AG04449 (cell line): ENCODE measurements at places on chromosomes 7 and 10.

GRCh38 chr10:100775386-100775785 lies 30.0 kb downstream of the PAX2 start:
- no peak for DNase-seq

DNA sequence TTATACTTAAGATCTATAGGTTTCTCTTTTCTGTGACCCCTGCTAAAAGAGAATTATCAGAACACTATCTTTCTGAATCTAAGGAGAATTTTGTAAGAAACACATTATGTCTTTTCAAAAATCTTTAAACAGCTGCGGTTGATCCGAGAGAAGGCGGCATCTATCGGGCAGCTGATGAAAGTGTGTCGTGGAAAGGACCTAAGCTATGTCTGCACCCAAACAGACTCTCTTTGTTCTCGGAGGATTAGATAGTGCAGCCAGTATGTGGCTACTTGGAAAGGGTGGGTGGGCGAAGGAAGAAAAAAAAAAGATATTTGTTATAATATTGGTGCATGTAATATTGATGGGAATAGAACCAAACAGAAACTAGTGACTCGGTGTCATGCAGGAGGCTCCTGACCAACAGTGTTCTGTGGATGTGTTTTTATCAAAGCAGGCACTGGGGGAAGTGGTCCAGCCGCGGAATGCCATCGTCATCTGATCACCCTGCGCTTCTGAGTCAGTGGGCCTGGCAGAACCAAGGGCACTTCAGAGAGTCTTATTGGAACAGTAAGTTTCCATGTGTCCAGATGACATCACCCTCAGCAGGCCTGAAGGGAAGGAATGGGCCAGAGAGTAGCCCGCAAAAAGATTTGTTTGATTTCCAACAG lies 509.7 kb upstream of the AKR1E2 start:
- no peak for DNase-seq

DNA sequence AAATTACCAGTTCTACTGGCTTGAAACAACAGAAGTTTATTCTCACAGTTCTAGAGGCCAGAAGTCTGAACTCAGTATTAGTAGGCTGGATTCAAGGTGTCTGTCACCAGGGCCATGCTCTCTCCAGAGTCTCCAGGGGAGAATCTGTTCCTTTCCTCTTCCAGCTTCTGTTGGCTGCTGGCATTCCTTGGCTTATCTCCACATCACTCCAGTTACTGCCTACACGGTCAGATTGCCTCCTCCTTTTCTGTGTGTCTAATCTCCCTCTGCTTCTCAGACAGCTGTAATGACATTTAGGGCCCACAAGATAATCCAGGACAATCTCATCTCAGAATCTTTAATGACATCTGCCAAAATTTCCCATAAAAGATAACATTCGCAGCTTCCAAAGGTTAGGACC lies 36.6 kb downstream of the MAPK8 start:
- no peak for DNase-seq

- DNase-seq: no peak
Measured at GRCh38 chr10:16952080-16952479, 134.9 kb upstream of the RSU1 start.

DNA sequence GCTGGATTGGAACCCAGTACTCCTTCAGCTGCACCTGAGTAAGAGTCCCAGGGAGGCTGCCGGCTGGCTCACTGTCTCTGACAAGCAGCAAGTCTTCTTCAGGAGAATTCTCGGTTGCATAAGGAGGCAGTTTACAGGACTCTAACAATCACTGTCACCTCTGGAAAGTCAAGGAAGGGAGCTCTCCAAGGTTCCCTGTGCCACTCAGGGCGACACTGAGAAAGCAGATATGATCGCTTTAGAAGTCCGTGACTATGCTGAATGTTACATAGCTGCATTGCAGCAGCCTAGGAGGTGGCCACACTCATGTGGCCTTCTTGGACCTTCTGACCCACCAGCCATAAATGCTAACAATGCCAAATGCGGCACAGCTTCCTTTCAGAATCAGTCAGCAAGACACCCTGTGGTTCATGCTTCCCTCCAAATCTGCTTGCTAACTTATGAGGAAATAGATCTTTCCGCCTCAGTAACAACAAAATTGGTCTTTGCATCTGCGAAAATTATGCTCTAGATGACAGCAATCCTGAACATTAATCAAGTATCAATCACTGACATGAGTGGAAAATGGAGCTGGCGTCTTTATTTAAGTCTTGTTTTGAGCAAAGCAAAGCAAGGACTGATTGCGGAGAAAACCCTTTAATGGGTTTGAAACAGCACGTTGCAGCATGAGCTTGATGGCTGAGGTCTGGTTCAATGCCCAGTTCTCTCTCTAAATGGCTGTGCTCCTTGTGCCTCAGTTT lies 132.9 kb downstream of the ATXN7L1 start:
- DNase-seq: no peak

- DNase-seq: no peak
Measured at GRCh38 chr7:116805100-116805544, 57.3 kb upstream of the CAPZA2 start.

GRCh38 chr7:139993592-139993991 lies 69.2 kb downstream of the PARP12 start:
- DNase-seq: no peak

GRCh38 chr10:48493083-48493871 lies 111.6 kb downstream of the ARHGAP22 start:
- DNase-seq: no peak

GRCh38 chr10:77074104-77074624 lies 563.4 kb downstream of the KCNMA1 start:
- DNase-seq: no peak

DNA sequence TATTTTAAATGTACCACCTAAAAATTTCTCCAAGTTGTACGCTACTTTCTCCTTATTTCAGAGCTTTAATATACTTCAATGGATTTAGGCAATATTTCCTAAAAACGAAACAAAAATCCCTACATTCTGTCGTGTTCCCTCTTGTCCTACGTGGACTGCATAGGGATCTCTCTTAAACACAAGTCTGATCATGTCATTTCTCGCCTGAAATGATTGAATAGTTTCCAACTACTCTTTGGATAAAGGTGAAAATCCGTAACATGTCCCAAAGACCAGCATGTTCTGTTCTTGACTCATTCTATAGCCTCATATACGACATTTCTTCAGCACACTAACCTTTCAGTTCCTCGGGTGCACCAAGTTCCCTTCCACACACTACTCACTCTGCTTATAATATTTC lies 17.7 kb upstream of the TPK1 start:
- no peak for DNase-seq

DNA sequence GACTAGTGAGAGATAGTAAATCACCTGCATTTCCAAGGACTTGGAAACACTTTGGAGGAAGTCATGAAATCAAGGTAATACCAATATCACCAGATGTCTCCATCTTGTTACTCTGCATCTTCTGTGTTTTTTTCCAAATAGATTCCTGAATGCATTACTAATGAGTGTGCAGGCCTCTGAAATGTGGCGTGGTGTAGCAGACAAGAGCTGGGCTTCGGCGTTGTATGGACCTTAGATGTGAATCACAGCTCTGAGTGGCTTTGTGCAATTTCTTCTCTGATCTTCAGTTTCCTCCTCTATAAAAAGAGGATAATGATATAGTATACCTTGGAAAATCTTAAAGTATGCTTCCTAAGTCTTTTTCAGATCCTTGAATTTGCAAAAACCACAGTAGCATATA lies 9.6 kb upstream of the MYPN start:
- DNase-seq: no peak

GRCh38 chr10:71378336-71379117 lies 18.2 kb upstream of the CDH23 start:
- DNase-seq: no peak

GRCh38 chr7:97007583-97007861 lies 2.2 kb downstream of the DLX6 start:
- no peak for DNase-seq

- DNase-seq: no peak
Measured at GRCh38 chr7:22154143-22154529, 202.8 kb downstream of the RAPGEF5 start.

- no peak for DNase-seq
Measured at GRCh38 chr10:113854761-113855588, 514 bp downstream of the NHLRC2 start.

DNA sequence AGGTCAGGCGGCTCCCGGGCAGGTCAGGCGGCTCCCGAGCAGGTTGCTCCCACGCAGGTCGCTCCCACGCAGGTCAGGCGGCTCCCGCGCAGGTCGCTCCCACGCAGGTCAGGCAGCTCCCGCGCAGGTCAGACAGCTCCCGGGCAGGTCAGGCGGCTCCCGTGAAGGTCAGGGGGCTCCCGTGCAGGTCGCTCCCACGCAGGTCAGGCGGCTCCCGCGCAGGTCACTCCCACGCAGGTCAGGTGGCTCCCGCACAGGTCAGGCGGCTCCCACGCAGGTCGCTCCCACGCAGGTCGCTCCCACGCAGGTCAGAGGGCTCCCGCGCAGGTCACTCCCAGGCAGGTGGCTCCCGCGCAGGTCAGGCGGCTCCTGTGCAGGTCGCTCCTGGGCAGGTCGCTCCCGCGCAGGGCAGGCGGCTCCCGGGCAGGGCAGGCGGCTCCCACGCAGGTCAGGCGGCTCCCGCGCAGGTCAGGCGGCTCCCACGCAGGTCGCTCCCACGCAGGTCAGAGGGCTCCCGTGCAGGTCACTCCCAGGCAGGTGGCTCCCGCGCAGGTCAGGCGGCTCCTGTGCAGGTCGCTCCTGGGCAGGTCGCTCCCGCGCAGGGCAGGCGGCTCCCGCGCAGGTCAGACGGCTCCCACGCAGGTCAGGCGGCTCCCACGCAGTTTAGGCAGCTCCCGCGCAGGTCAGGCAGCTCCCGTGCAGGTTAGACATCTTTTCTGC lies 30.7 kb downstream of the PTPRN2 start:
- no peak for DNase-seq

- no peak for DNase-seq
Measured at GRCh38 chr10:110076559-110077318, 69.0 kb downstream of the ADD3 start.

GRCh38 chr7:123662293-123662692 lies 6.6 kb downstream of the LMOD2 start:
- no peak for DNase-seq

GRCh38 chr7:853366-854117 lies 21.3 kb downstream of the SUN1 start:
- no peak for DNase-seq

DNA sequence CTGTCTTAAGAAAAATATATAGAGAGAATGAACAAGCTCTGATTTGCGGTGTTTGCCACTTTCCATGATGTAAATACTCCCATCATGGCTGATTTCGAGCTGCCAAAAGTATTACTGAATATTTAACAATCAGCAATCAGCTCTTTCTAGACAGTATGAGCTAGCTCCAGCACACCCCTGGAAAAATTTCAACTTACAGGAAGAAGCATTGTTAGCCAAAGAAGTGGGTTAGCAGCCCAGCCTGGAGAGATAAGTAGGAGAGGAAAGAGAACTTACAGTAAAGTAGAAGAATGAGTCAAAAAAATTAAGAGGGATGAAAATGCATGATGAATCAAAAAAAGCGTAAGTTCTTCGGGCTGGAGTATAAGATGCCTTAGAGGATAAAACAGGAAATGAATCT lies 60.6 kb upstream of the ANK3 start:
- DNase-seq: no peak

DNA sequence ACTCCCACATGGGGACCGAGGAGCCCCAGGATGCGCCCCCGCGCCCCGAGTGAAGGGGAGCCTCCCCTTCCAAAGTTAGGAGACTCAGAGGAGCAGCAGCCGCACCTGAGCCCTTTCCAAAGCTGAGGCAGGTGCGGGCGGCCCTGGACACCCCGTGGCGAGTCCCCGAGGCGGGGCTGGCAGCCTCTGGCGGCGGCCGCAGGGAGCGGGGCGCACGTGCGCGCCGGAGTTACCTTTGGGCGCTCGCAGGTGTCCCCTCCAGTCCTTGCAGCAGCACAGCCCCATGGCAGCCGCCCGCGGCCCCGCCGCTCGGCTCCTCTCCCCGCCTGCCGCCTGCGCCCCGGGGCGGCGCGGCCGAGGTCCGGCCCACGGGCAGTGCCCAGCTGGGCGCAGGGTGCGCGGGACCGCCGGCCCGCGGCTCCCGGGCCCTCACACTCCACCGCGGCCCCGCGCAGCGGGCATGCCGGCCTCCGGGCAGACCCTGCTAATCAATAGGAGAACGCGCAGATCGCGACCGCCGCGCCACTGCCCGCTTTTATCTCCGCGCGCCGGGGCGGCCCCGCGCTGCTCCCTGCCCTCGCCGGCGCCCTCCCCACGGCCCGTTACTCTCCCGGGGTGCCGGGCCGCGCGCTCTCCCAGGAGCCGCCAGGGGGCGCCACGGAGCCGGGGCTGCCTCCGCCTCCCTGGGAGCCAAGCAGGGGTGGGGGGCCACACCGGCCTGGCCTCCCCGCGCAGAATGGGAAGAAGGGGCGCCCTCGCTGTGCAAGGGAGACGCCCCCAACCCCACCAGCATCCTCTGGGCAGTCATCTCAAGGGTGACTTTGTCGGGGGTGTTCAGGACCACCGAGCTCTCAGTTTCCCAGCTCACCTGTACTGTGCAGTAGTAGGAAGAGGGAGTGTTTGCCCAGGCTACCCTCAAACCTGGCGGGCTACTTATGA lies 80.8 kb downstream of the ARHGAP22 start:
- DNase-seq: no peak

- no peak for DNase-seq
Measured at GRCh38 chr7:143505838-143506237, 28.2 kb downstream of the TAS2R41 start.

DNA sequence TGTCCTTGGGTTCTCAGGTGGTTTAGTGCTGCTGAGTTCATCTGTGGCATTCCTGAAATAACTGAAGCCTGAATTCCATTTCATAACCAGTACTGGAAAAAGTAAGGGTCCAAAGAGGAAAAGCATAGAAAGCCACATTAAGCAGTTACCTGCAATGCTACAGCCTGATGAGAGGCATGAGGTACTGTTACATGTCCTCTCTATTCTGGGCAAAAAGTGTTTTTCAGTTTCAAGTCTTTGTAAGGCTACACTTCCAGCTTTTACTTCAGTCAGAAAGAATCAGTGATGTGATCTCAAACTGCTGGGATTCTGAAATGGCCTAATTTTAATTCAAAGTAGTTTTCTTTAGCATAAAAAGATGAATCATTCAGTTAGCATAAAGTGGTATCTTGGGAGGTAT lies 369.5 kb downstream of the PHF14 start:
- no peak for DNase-seq

DNA sequence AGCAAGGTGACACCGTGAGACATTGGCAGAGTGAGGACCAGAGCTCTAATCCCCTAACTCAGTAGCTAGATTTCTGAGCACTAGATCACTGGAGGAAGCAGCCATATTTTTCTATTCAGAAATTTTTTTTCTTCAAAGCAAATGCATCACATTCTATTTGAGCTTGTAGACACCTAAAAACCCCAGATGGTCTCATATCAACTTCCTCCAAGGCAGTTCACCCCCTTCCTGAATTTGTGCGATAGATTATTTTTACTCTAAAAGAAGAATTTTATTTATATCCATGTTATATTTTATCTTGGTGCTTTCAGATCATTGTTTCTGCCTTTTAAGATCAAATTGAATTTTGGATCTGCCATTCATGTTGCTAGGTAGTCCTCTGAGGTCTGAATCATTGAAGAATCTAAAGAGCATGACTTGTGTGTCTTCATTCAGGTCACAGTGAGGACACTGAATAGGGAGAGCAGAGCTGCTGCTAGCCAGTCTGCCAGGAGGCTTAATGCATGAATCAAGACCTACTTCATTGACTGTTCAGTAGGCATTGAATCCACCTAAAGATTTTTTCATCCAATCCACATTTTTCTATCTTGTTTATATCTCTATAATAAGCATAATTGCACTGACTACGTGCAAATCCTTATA lies 92.9 kb upstream of the LRRTM3 start:
- no peak for DNase-seq

GRCh38 chr7:6256677-6257535 lies 15.5 kb downstream of the CYTH3 start:
- no peak for DNase-seq
